Common myeloid progenitor, CD34-positive (primary cell): ENCODE measurements at places on chromosomes 4 and X.

- no peak overlapping the region for H3K4me3 ChIP-seq
- no peaks in the 10 kb centered on the region for H3K4me1 ChIP-seq
- no peak overlapping the region for H3K27ac ChIP-seq
- H3K27me3 ChIP-seq = no peaks in the 10 kb centered on the region
Observed at GRCh38 chrX:40304115-40304514, 206.4 kb upstream of the BCOR start.

DNA sequence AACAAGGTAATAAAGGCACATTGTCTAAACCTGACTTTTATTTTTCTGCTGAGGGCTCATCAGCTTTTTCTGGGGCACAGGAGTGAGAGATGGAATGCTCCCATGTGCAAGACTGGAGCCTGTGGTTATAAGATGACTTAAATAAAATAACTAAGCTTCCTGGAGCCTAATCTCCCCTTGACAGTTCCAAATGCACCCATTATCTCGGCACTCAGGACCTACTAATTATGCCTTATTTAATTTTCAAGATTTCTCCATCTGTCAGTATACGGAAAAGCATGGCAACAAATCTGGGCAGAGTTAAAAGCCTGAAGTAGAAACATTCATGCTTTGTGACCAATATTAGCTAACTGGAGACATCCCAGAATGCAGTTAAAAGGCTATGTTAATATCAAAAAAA is 416.7 kb upstream of the TEX13C start:
- no peaks in the 10 kb centered on the region for H3K4me1 ChIP-seq
- H3K27ac ChIP-seq = no peak overlapping the region
- H3K36me3 ChIP-seq = no peaks in the 10 kb centered on the region
- no peak overlapping the region for H3K4me3 ChIP-seq
- no peak for DNase-seq

DNA sequence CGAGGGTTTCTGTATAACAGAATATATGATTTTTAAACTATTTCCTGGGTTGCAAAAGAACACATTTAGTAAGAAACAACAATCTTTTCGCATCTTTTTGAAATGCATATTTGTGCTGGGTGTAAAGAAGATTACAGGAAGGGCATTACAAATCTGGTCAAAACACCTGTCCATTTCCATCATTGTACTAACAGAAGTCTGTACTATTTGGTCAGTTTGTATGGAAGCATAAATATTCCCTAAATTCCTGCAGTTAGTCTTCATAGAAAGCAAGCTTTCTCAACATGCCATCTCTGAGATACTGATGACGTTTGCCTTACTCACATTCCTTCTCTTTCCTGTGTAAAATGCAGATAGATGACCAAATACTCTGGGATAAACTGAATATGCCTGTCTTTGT is 203.3 kb downstream of the NWD2 start:
- H3K4me3 ChIP-seq = no peak overlapping the region
- H3K27ac ChIP-seq = no peak overlapping the region
- peaks cover 3% of the 10 kb centered on the region for H3K27me3 ChIP-seq
- DNase-seq = no peak
- H3K4me1 ChIP-seq = no peaks in the 10 kb centered on the region

GRCh38 chrX:32798990-32799389 is 412.4 kb downstream of the DMD start:
- no peaks in the 10 kb centered on the region for H3K4me1 ChIP-seq
- H3K27me3 ChIP-seq = no peaks in the 10 kb centered on the region
- H3K36me3 ChIP-seq = no peaks in the 10 kb centered on the region
- H3K27ac ChIP-seq = no peak overlapping the region
- no peak for DNase-seq
- H3K4me3 ChIP-seq = no peak overlapping the region

- H3K27ac ChIP-seq = no peak overlapping the region
- H3K27me3 ChIP-seq = no peaks in the 10 kb centered on the region
- H3K4me3 ChIP-seq = no peak overlapping the region
- DNase-seq = no peak
- H3K36me3 ChIP-seq = peaks cover 9% of the 10 kb centered on the region
Observed at GRCh38 chr4:153539422-153539821, 73.3 kb downstream of the TMEM131L start.

DNA sequence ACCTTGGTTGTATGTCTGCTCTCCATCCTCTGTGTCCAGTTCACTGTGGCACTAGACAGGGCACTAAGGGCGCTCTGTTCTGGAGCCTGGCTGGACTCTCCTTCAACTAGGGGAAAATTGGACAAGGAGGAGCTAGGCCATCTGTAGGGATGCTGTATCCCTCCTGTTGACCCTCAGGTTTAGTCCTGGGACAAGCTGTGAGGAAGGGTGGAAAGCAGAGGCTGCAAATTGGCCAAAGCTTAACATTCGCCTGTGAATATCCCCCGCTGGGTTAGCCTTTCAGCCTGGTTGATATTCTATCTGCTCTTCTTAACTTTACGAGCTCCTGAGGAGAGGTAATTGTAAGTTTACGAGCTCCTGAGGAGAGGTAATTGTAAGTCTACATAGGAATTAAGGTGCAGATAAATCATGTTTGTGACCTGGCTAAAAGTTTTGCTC is 64.4 kb upstream of the ENPEP start:
- no peaks in the 10 kb centered on the region for H3K36me3 ChIP-seq
- no peaks in the 10 kb centered on the region for H3K4me1 ChIP-seq
- no peaks in the 10 kb centered on the region for H3K27me3 ChIP-seq
- H3K27ac ChIP-seq = no peak overlapping the region
- DNase-seq = no peak
- no peak overlapping the region for H3K4me3 ChIP-seq

GRCh38 chrX:40117715-40118285 is 20.0 kb upstream of the BCOR start:
- H3K27ac ChIP-seq = no peak overlapping the region
- no peak overlapping the region for H3K4me3 ChIP-seq
- H3K4me1 ChIP-seq = peaks cover 5% of the 10 kb centered on the region
- H3K36me3 ChIP-seq = no peaks in the 10 kb centered on the region
- H3K27me3 ChIP-seq = peaks cover 2% of the 10 kb centered on the region

DNA sequence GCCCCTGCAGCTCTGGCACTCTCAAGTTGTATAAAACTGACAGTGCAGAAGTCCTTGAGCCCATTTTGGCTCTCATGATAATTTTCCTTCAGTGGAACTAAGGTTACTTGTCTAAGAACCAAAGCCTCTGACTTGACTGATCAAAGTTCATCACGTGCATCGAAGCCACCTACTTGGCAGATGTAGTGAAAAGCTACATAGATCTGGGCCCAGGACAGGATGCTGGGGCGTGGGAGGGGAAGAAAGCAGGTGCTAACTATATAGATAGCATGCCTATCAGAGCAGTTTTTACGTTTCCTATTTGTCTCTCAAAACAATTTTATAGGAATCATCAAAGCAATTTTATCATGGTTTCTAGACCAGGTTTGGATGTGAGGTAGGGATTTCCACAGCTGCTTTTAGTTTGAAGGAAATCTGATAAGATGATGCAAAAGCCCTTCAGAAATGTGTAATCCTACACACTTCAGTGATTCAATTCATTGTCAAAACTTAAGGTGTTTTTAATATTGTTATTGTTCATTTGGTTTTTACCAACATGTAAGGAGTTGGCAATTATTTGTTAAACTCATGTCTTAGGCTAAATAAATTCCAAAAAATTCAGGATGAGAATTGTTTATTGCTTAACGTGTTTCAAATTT is 1.2 kb upstream of the CD40LG start:
- no peak overlapping the region for H3K4me3 ChIP-seq
- DNase-seq = no peak
- no peak overlapping the region for H3K27ac ChIP-seq
- H3K27me3 ChIP-seq = no peaks in the 10 kb centered on the region
- H3K4me1 ChIP-seq = no peaks in the 10 kb centered on the region
- H3K36me3 ChIP-seq = no peaks in the 10 kb centered on the region

- no peak overlapping the region for H3K4me3 ChIP-seq
- no peak for DNase-seq
- H3K27ac ChIP-seq = no peak overlapping the region
- no peaks in the 10 kb centered on the region for H3K27me3 ChIP-seq
Observed at GRCh38 chr4:126790633-126791032, 842.1 kb upstream of the INTU start.

DNA sequence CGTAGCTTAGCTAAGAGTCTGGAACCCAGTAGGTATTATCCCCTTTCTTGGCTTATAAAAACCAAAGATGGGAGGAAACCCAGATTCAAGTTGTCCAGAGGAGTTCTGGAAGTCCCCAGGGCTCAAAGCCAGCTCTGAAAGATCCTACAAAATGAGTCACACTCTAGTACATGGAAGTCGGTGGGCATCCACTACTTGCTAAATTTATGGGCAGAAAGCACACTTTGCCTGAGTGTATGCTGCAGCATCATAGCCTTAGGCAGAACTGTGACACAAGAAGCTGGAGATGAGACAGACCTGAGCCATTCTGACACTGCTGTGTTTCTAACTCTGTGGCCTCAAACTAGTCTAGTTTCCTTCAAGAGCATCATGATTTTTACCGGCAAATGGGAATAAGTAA is 429.3 kb downstream of the AFF2 start:
- H3K4me1 ChIP-seq = no peaks in the 10 kb centered on the region
- DNase-seq = no peak
- H3K27ac ChIP-seq = no peak overlapping the region
- H3K4me3 ChIP-seq = no peak overlapping the region
- no peaks in the 10 kb centered on the region for H3K36me3 ChIP-seq

- no peak overlapping the region for H3K4me3 ChIP-seq
- H3K27ac ChIP-seq = no peak overlapping the region
- H3K27me3 ChIP-seq = no peaks in the 10 kb centered on the region
- H3K36me3 ChIP-seq = no peaks in the 10 kb centered on the region
- H3K4me1 ChIP-seq = no peaks in the 10 kb centered on the region
- DNase-seq = no peak
Observed at GRCh38 chr4:93649828-93650227, 178.7 kb upstream of the ATOH1 start.

- DNase-seq = no peak
- no peak overlapping the region for H3K4me3 ChIP-seq
- H3K27ac ChIP-seq = no peak overlapping the region
- H3K4me1 ChIP-seq = no peaks in the 10 kb centered on the region
Observed at GRCh38 chrX:38595801-38596200, 34.5 kb downstream of the TSPAN7 start.

DNA sequence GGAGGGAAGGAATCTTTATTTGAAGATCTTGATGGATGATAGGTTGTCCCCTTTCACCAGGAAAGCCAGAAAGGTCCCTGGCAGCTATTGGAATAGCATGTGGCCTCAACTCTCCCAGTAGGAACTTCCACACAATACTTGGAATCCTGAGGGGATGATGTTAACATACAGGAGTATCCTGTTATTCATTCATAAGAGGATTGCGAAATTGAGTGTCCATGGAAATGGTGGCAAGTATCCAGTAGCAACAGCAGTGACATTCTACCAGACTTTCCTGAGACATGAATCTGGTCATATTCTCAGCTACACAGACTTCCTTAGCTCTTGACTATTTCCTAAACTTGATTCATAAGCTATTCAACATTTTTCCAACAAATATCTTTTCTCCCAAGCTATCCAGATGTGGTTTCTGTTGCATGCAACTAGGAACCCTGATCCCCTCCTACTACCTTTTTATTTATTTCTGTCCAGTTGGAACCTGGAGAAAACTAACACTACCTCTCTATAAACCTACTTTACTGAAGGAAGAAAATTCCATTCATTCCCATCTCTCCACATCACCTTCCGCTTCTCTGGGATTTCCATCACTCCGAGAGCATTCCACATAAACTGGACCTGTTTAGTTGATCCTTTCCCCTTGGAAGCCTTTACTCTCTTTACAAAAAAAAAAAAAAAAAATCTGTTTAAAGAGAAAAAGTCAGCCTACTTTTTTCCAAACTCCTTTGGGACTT is 101.8 kb downstream of the ANXA5 start:
- no peaks in the 10 kb centered on the region for H3K4me1 ChIP-seq
- H3K27ac ChIP-seq = no peak overlapping the region
- no peak overlapping the region for H3K4me3 ChIP-seq
- H3K36me3 ChIP-seq = no peaks in the 10 kb centered on the region
- no peak for DNase-seq

- H3K36me3 ChIP-seq = peaks cover 3% of the 10 kb centered on the region
- H3K27me3 ChIP-seq = no peaks in the 10 kb centered on the region
- H3K27ac ChIP-seq = no peak overlapping the region
- H3K4me1 ChIP-seq = no peaks in the 10 kb centered on the region
Observed at GRCh38 chr4:89800012-89800516, 36.9 kb downstream of the SNCA start.
